HCT116 (cell line): ENCODE measurements at places on chromosomes 16 and 17. TPM values are rescaled to one million over a fixed set of nuclear protein-coding genes. Genes with fewer than 3 reads are reported as not detected.

The RUNDC1 gene
- total RNA-seq: 13.0 TPM

The TBC1D3E gene
- total RNA-seq: not detected

The SYT17 gene
- 10.3 TPM for total RNA-seq

The ARHGAP27 gene
- 46.7 TPM for total RNA-seq

The KRT12 gene
- total RNA-seq: not detected

The GPR179 gene
- total RNA-seq: 0.17 TPM

The HLF gene
- total RNA-seq: 1.5 TPM

GRCh38 chr17:57892146-57892819, 42.4 kb upstream of the MRPS23 start:
- peak overlapping the region; percentile 82 for H3K27ac ChIP-seq
- H3K4me1 ChIP-seq: peaks cover 67% of the 10 kb centered on the region
- H3K27me3 ChIP-seq: no peaks in the 10 kb centered on the region
- peak; percentile 81 for DNase-seq
- H3K4me3 ChIP-seq: peak overlapping the region; percentile 27

DNA sequence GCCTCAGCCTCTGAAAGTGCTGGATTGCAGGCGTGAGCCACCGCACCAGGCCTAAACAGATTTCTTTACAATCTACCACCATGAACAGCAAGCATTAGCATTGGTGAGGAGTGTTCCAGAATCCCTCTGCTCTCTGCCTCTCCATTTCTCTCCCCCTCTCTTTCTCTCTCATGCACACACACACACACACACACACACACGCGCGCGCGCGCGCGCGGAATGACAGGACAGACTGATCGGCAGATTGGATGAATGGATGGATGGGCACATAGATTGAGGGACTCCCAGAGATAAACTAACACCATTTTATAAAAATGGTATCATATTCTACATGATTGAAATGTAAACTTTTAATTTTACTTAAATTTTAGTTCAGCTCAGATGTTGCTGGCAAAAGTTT, 3.3 kb downstream of the CARD14 start:
- H3K27me3 ChIP-seq: no peaks in the 10 kb centered on the region
- DNase-seq: no peak
- no peak overlapping the region for H3K27ac ChIP-seq
- H3K36me3 ChIP-seq: no peaks in the 10 kb centered on the region
- no peak overlapping the region for H3K4me3 ChIP-seq

- no peak for DNase-seq
- peaks cover 12% of the 10 kb centered on the region; the same call in 1 of the 2 replicates for H3K27me3 ChIP-seq
- H3K36me3 ChIP-seq: no peaks in the 10 kb centered on the region
- H3K4me1 ChIP-seq: no peaks in the 10 kb centered on the region
Observed at GRCh38 chr16:17117906-17118577, 352.7 kb downstream of the XYLT1 start.

GRCh38 chr17:12043702-12044101, 23.0 kb downstream of the MAP2K4 start:
- H3K27me3 ChIP-seq: no peaks in the 10 kb centered on the region
- no peak overlapping the region for H3K4me3 ChIP-seq
- H3K4me1 ChIP-seq: peaks cover 68% of the 10 kb centered on the region
- DNase-seq: no peak
- no peak overlapping the region for H3K27ac ChIP-seq

- no peaks in the 10 kb centered on the region for H3K36me3 ChIP-seq
- H3K27ac ChIP-seq: no peak overlapping the region
- DNase-seq: no peak
- no peak overlapping the region for H3K4me3 ChIP-seq
- H3K27me3 ChIP-seq: no peaks in the 10 kb centered on the region; the same call in 1 of the 2 replicates
- no peaks in the 10 kb centered on the region; the same call in 1 of the 2 replicates for H3K4me1 ChIP-seq
Observed at GRCh38 chr17:28478712-28479615, 5.5 kb downstream of the SLC13A2 start.

DNA sequence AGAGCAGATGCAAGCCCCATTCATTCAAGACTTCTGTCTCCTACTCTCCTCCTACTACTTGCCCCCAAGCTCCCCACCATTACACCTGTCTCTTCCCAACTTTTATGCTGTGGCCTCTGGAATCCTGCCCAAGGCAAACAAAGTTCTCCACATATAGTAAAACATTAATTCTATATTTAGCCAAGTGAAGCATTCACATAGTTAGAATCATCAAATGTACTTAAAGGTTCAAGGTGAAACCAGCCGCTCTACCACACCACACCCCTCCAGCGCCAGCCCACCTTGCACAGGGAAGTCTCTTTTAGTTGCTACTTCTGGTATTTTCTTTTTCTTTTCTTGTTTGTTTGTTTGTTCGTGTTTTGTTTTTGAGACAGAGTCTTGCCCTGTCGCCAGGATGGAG, 25.4 kb upstream of the GUCY2D start:
- H3K4me3 ChIP-seq: no peak overlapping the region
- no peaks in the 10 kb centered on the region for H3K4me1 ChIP-seq
- DNase-seq: no peak
- no peak overlapping the region for H3K27ac ChIP-seq
- H3K27me3 ChIP-seq: no peaks in the 10 kb centered on the region

GRCh38 chr17:39082482-39082881, 69.0 kb downstream of the PLXDC1 start:
- no peaks in the 10 kb centered on the region for H3K4me1 ChIP-seq
- H3K27ac ChIP-seq: no peak overlapping the region
- H3K36me3 ChIP-seq: no peaks in the 10 kb centered on the region
- no peaks in the 10 kb centered on the region for H3K27me3 ChIP-seq
- H3K4me3 ChIP-seq: no peak overlapping the region
- DNase-seq: no peak

DNA sequence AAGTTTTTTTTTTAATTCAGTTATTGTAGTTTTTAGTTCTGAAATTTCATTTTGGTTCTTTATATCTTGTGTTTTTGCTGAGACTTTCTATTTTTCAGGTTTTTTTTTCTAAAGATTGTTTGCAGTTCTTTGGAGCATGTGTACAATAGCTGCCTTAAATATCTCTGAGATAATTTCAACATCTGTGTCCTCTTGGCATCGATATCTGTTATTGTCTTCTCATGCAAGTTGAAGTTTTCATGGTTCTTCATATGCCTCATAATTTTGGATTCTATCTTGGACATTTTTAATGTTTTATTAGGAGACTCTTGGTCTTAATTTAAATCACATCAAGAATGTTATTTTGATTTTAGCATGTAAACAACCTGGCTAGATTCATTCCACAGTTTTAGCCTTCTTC, 22.8 kb downstream of the COX11 start:
- peaks cover 17% of the 10 kb centered on the region for H3K4me1 ChIP-seq
- DNase-seq: no peak
- peaks cover 13% of the 10 kb centered on the region for H3K36me3 ChIP-seq
- H3K27ac ChIP-seq: no peak overlapping the region
- no peaks in the 10 kb centered on the region for H3K27me3 ChIP-seq

- H3K4me3 ChIP-seq: no peak overlapping the region
- H3K27ac ChIP-seq: peak overlapping the region; percentile 79; the same call in 1 of the 2 replicates
- DNase-seq: no peak
- no peaks in the 10 kb centered on the region for H3K27me3 ChIP-seq
- H3K4me1 ChIP-seq: peaks cover 21% of the 10 kb centered on the region
- H3K36me3 ChIP-seq: no peaks in the 10 kb centered on the region; the same call in 1 of the 2 replicates
Observed at GRCh38 chr17:76670020-76670717, 26.6 kb upstream of the ST6GALNAC1 start.

- DNase-seq: no peak
- H3K27ac ChIP-seq: no peak overlapping the region
- H3K4me3 ChIP-seq: no peak overlapping the region
- H3K4me1 ChIP-seq: no peaks in the 10 kb centered on the region
- H3K36me3 ChIP-seq: no peaks in the 10 kb centered on the region
Observed at GRCh38 chr17:78268951-78269905, 37.8 kb downstream of the TMEM235 start.

DNA sequence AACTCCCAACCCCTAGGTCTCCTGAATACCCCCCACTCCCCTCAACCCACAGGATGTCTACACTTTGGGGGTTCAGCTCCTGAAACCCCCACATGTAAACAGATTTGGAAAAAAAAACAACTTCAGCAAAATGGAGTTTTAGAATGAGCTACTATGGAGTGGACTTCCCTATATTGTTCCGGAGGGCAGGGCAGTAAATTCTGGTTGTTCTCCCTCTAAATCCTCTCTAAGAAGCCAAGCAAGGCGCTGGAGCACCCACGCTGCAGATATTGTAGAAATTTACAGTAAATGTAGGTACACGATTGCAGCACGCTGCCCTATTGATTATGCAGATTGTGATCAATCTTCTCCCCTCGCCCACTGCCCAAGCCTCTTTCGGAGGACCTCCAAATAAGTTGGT, 8.5 kb upstream of the ZFHX3 start:
- DNase-seq: no peak
- no peaks in the 10 kb centered on the region for H3K36me3 ChIP-seq
- no peak overlapping the region for H3K4me3 ChIP-seq

GRCh38 chr16:49632795-49633184, 223.1 kb downstream of the ZNF423 start:
- H3K36me3 ChIP-seq: no peaks in the 10 kb centered on the region
- H3K4me3 ChIP-seq: no peak overlapping the region
- no peaks in the 10 kb centered on the region for H3K27me3 ChIP-seq

DNA sequence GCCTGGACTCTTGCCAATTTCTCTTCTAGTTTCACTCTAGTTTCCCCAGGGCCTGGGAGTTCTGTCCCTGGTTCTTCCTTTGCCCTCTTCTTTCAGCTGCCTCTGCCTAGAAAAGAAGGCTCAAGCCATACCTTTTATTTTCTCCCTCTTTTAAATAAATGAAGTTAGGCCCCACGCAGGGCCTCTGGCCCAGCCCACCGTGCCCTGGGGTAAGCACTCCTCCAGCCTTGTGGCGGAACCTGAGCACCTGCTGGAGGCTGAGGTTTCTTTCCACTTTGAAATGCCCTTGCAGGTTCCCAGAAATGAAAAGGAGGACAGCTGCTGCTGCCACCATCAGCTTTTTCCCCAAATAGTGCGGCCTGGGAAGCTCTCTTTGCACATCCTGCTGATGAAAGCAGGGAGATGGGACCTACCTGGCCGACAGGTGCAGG, 139.4 kb downstream of the CCDC182 start:
- no peaks in the 10 kb centered on the region for H3K27me3 ChIP-seq
- no peak overlapping the region for H3K27ac ChIP-seq
- no peak overlapping the region for H3K4me3 ChIP-seq
- no peaks in the 10 kb centered on the region for H3K36me3 ChIP-seq
- H3K4me1 ChIP-seq: no peaks in the 10 kb centered on the region

DNA sequence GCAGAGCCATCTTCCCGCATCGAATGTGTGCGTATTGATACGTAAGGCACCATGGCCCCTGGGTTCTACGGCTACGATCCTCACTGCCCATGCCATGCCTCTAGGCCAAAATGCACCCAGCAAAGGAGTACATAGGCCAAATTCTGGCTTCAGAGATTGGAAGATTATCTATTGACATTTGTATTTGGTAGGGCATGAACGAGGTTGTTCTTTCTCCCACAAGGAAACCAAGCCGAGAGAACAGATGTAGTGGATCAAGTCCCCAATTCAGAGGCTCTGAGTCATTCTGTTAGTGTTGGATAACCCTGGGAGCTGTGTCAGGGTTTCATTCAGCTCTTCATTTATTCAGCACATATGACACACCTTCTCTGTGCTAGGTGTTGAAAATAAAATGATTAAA, 36.5 kb downstream of the HOXB1 start:
- no peak overlapping the region for H3K27ac ChIP-seq
- H3K4me1 ChIP-seq: peaks cover 42% of the 10 kb centered on the region
- DNase-seq: no peak

DNA sequence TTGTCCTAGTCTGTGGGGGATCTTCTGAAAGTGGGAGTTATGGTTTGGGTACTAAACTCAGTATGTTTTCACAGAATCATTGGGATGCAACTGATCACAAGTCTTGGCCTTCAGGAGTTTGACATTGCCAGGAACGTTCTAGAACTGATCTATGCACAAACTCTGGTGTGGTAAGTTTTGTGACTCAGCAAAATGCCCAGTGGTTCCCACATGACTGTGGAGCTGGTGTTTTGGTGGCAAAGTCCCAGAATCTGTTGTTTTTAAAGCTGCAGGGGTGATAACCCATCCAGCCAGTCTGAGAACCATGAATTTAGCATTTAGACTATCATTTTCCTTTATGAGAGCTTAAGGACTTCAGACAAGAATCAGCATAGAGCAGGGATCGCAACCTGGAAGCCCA, 40.6 kb downstream of the GDE1 start:
- H3K4me1 ChIP-seq: peaks cover 36% of the 10 kb centered on the region
- H3K27ac ChIP-seq: no peak overlapping the region
- no peaks in the 10 kb centered on the region for H3K36me3 ChIP-seq
- no peak for DNase-seq
- H3K4me3 ChIP-seq: no peak overlapping the region
